ENCODE measurements at places on chromosomes 4 and X.

- DNase-seq, result no peak
These were observed 15.9 kb downstream of the SH3TC1 start for GRCh38 chr4:8215001-8215427.

DNA sequence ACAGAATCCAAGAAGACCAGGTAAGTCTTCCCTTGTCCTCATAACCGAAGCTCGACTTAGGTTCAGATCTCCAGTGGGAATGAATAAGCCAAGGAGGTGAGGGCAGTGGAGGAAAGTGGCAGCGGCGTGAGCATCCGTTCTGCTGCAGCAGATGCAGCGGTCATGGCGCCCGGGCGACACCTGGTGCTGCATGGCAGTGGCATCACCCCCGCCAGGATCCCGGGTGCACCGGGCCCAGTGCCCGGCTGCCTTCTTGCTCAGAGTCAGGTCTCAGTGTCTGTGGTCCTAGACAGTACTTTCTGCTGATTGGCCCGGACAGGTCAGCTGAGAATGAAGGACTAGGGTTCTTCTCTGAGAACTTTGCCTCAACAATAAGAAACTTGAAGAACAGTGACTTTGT, 83.4 kb upstream of the SORBS2 start:
- no peak for DNase-seq

- no peak for DNase-seq
These were observed 205.5 kb downstream of the PPP3CA start for GRCh38 chr4:101141855-101142254.

- no peak for DNase-seq
These were observed 409.8 kb upstream of the FRG1 start for GRCh38 chr4:189530848-189531247.

DNA sequence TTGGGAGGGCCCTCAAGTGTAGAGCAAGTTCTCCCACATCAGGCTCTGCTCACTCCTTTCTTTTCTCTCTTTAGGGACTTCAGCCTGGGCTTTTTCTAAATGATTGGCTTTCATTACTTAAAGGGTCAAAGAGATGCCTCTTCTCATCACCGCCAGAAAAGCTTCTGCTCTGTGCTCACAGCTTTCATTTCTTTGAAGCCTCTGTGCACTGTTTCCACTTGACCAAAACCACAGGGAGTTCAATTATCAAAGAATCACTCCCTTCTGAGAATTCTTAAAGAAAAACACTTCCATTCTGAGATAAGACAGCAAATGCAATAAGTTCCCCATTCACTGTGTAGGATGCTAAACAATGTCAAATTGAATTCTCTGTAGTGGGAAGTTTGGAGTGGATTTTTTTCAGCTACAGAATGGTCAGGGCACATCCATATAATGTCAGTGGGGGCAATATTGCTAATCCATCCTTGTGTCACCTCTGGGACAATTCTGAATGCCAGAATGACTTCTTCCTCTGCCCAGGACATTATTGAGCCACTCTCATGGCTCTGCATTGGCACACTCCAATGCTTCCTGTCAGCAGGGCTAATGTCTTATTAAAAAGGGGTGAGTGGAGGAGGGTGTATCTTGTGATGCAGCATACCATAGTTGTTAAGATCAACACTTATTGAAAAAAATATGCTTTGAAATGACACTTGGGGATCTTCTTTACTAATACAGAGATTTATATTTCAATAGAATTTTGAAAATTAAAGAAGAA, 217.6 kb downstream of the SNCA start:
- DNase-seq, result no peak

DNA sequence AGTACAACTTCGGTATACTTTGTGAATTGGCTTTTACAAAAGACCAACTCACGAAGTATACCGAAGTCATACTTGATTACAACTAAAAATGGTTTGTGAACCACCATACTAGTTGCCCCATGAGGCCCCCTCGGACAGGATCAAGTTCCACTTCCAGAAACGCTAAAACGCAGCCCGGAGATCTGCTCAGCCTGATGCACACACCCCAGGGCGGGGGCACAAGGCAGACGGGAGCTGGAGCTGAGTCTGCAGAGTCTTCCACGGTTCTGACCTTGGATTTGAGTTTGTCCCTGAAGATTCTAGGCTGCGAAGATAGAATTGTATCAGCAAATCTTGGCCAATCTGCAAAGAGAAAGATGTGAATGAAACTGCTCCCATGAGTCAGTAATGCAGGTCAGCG, 118.1 kb downstream of the SORCS2 start:
- DNase-seq, result no peak

DNA sequence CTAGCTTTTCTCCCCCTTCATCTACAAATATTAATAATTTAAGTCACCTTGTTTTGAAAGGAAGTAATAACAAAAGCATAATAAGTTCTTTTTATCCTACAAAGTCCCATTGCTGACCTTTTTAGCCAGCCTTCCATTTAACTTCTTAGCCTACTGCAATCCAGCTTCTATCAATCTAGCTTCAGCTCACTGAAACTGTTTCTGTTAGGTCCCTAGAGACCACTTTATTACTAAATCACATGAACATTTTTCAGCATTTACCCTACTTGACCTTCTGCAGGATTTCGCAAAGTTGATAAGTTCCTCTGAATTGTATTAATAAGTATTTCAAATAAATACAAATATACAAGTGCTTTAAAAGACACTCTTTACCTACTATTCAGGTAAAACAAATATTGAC, 186.5 kb downstream of the ANTXR2 start:
- no peak for DNase-seq

DNA sequence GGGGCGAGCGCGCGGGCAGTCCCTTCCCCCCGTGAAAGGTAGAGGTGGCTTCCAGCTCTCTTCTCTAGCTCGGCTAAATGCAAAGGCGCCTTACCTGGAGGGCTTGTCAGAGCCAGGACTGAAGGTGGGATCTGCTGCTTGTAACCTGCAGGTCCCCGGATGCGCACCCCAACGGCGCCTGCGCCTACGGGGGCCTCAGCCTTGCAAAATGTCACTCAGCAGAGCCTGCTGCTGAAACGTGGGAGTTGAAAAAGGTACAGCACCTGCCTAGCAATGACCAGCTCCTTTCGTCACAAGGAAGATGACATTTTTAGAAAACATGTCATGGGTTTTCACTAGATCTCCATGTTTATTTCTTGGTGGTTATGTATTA, 583 bp downstream of the ABHD18 start:
- peak; percentile 69 for DNase-seq

DNA sequence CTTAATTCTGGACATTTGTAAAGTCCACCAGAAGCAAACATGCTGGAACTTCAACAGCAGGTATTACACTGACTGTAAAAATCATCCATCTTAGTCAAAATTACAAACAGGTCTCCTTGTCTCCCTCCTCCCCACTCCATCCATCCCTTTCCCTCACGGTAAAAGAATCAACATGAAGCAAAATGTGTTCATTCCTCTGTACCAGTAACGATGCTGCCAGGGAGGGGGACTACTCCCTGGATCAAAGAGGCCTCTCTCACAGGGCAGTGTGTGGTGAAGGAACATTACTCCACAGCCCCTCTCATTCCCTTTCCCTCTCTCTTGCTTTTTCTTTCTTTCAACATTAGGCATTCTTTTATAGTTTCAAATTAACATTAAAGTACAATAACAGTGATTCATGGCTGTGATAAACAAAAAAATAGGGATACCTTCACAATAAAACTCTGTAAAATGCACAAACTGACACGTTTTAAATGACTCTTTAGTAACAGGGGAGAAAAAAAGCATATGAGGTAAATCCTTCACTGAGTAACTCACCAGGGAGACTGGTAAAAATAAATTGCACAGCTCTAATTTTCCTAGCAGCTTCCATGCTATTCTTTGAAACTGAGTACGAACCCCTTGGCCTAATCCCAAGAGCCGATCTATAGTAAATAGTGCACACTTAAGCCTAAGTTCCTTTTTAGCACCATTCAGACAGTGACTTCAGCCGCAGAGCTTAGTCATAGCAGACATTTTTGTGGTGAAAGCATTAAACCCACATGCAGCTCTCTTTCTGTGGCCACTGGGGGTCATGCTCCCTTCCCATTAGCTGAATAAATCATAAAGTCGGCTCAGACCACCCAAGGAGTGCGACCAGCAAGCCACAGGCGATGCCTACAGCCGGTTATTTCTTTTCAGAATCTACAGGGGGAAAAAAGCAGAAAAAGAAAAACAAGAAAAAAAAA, 215.6 kb upstream of the GYPA start:
- peak; percentile 57 for DNase-seq

DNA sequence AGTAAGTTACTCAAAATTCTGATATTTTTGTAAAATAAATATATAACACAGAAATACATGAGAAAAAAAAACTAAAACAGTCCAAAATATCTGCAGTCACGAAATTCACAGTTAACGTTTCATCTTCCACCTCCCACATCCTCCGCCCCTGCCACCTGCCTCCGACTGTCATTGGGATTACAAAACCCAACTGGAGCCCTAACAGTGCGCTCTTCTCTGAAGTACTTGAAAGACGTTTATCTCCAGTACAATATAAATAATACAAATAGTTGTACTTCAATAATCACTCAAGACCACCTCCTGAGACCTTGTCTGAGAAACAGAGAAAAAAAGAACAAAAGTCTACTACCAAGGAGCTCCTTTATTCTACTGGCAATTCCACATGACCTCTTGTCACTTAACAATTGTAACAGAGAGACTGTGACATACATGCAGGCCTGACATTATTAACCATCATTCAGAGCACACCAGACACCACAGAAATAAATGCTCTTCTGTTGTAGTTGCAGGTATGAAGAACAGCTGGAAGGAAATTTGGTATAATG, 280.6 kb downstream of the PPP3CA start:
- no peak for DNase-seq

DNA sequence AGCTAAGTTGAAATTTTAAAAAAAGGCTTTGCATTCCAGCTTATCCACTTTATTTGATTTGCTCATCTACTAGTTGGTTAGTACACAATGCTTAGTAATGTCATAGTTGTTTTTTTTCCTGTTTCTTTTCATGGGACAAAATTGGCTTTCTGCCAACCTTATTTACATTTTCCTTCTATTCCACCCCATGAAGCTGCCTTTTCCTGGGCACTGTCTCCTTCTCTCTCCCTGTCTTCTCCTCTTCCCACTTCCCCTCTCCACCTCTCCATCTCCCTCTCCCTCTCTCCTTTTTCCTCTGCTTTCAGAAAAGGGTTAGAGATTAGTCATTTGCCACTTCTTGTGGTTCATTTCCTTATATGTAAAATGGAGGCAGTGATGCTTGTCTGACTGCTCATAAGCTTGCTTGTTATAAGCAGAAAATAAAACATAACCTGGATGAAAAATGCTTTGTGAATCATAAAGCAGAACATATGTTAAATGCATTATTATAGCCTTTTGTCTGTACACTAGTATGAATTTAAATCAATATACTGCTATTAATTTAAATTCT, 181.9 kb downstream of the CEP135 start:
- DNase-seq, result no peak

Data from G401 (cell line).